Thyroid gland (tissue), 4 donors: ENCODE measurements at places on chromosomes 12 and 14. TPM values are rescaled to one million over a fixed set of nuclear protein-coding genes. Genes with fewer than 3 reads are reported as not detected.
A peak's percentile ranks its signal among the peaks of the same experiment; 100 is the strongest.

DNA sequence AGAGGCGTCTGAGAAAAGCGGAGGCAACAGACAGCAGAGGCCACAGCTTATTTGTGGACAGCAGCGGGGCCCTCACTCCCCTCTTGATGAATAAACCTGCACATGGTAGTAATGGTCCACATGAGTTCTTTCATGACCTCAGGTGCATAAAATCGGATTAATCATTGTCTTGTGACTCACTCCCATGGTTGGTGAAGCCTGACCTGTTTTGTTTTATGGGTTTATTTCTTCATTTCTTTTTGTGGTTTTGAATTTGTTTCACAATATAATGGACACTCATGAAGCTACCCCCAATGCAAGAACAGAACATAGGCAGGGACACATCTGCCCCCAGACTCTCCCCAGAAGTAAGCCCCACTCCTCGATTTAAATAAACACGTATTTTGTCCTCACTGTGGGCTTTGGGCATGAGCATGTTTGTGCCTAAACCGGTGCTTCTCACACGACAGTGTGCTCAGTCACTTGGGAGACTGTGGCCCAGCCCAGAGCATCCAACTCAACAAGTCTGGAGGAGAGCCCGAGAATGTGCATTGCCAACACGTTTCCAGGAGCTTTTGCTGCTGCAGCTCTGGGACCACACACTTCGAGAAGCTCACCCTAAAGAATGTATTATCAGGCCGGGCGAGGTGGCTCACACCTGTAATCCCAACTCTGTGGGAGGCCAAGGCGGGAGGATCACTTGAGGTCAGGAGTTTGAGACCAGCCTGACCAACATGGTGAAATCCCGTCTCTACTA, 116.1 kb downstream of the SCARB1 start:
- no peak for DNase-seq
- H3K27me3 ChIP-seq: no peaks in the 10 kb centered on the region
- peaks cover 22% of the 10 kb centered on the region for H3K4me1 ChIP-seq
- H3K27ac ChIP-seq: peak overlapping the region; percentile 81
- H3K36me3 ChIP-seq: no peaks in the 10 kb centered on the region
- H3K4me3 ChIP-seq: no peak overlapping the region

- peak overlapping the region; percentile 99 for H3K27ac ChIP-seq
- no peak overlapping the region for H3K4me3 ChIP-seq
- H3K27me3 ChIP-seq: no peaks in the 10 kb centered on the region
- no peaks in the 10 kb centered on the region for H3K36me3 ChIP-seq
Observed at GRCh38 chr14:73754911-73755360, 40.8 kb upstream of the PNMA1 start.

Gene NOXRED1
- not detected for total RNA-seq

Gene GZMB
- total RNA-seq: not detected

GRCh38 chr12:94191023-94191422, 42.6 kb downstream of the PLXNC1 start:
- H3K27ac ChIP-seq: no peak overlapping the region
- no peak for DNase-seq
- no peaks in the 10 kb centered on the region for H3K27me3 ChIP-seq
- no peak overlapping the region for H3K4me3 ChIP-seq
- no peaks in the 10 kb centered on the region for H3K4me1 ChIP-seq

GRCh38 chr12:50545213-50545612, 40.4 kb downstream of the DIP2B start:
- H3K4me3 ChIP-seq: no peak overlapping the region
- H3K4me1 ChIP-seq: no peaks in the 10 kb centered on the region
- no peak overlapping the region for H3K27ac ChIP-seq

DNA sequence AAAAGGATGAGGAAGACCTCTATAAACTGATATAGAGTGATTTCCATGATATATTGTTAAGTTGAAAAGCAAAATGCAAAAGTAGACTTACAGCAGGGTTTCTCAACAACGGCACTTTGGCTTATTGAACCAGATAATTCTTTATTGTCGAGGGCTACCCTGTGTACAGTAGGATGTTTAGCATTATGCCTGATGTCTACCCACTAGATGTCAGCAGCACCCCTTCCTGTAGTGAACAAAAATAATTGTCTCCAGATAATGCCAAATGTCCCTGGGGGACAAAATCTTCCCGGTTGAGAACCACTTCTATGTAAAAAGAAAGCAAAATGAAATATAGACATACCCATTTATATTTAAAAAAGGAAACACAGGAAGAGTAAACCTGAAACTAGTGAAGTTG, 32.4 kb downstream of the ABCD2 start:
- no peak for DNase-seq
- no peak overlapping the region for H3K4me3 ChIP-seq
- no peak overlapping the region for H3K27ac ChIP-seq
- H3K27me3 ChIP-seq: no peaks in the 10 kb centered on the region
- no peaks in the 10 kb centered on the region for H3K4me1 ChIP-seq

DNA sequence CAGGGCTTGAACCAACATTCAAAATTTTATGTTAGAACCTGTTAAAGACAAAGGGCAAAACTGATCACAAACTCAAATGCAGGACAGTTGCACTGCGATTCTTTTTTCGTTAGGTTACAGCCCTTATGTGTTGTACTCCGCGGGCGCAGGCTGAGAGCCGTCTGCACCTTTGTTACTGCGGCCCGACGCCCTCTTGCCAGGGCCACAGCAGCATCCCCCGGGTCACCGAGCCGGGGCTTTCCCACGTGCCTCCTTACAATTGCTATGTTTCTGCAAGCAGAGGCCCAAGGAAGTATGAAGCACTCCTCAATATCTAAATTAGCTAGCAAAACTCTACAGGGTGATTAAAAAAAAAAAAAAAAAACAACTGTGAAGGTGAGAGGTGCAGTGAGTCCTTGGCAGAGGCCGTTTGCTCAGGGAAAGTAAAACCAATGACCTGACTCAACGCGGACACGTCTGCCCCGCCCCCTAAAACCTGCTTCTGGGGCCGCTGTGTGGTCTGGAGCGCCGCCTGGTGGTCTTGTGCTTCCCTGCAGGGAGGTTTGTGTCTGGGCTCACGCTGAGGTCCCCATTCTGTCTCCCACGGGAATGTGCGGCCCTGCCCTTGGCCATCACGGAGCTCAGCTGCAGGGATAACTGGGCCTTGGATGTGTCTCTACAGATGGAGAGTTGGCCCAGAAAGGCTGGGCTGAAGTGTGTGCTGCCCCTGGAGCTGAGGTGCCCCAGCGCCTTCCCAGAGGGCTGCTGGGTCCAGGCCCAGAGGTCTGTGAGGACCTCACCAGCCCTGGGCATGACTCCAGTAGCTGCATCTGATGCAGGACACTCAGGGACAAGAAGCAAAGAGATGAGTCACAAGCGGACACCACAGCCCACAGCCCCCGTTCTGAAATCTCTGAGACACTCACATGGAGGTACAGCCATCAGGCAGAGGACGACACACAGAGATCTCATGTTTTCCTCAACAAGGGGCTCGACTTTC, 418.5 kb downstream of the TMEM121 start:
- DNase-seq: peak; percentile 85
- no peaks in the 10 kb centered on the region for H3K36me3 ChIP-seq
- no peaks in the 10 kb centered on the region for H3K4me1 ChIP-seq
- H3K27me3 ChIP-seq: no peaks in the 10 kb centered on the region
- no peak overlapping the region for H3K27ac ChIP-seq

Gene PROX2
- not detected for total RNA-seq

- H3K36me3 ChIP-seq: peaks cover 32% of the 10 kb centered on the region
- no peak overlapping the region for H3K4me3 ChIP-seq
- DNase-seq: no peak
- no peaks in the 10 kb centered on the region for H3K27me3 ChIP-seq
- no peaks in the 10 kb centered on the region for H3K4me1 ChIP-seq
- peak overlapping the region; percentile 0 for H3K27ac ChIP-seq
Observed at GRCh38 chr14:52862632-52863333, 71.4 kb upstream of the GNPNAT1 start.

GRCh38 chr12:91380631-91381030, 198.0 kb upstream of the DCN start:
- no peaks in the 10 kb centered on the region for H3K27me3 ChIP-seq
- H3K36me3 ChIP-seq: no peaks in the 10 kb centered on the region

- DNase-seq: no peak
- H3K27ac ChIP-seq: no peak overlapping the region
Observed at GRCh38 chr14:93073358-93073707, 42.4 kb downstream of the ITPK1 start.

DNA sequence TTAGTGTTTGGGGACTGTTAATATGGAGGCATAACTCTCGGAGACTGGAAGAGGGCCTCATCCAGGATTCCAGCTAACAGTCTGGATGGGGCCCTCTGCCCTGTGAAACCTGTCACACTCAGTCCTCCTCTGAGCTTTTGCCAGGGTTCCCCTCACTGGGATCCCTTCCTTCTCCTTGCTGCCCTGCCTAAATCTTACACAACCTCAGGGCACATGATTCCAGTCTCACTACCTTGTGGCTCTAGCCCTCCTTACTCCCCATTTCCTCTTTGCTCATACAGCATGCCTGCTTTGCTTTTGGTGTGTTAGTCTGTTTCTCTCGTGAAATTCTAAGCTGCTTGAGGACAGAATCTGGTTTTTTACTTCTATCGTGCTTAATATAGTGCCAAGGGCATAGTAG, 942 bp upstream of the GSG1 start:
- peaks cover 30% of the 10 kb centered on the region for H3K4me1 ChIP-seq
- H3K27ac ChIP-seq: peak overlapping the region; percentile 18

DNA sequence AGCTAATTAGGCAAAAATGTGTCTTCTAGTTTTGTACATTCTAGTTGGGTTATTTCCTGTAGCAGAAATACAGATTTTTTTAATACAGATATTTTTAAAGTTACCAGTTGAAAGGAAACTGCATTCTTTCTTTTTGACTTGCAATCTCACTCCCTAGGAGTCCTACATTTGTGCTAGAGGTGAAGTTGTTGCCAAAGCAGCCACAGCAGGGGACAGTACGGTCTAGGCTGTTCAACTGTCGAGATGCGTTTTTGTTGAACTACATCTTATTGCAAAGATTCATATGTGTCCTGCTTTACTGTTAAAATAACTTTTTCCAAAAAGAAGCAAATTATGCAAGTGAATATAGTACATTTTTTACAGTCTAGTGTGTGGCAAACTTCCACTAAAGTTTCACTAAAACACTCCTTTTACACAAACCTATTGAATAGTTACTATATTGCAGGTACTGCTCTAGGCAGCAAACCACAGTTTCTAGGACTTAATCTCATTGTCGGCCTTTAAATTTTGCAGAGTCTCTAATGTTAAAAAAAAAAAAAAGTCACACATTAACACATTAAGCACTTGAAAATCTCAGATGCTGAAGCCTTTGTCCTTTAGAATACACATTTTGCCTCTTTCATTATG, 30.2 kb upstream of the SRGAP1 start:
- no peaks in the 10 kb centered on the region for H3K4me1 ChIP-seq
- no peak overlapping the region for H3K27ac ChIP-seq
- H3K4me3 ChIP-seq: no peak overlapping the region
- DNase-seq: no peak
- H3K36me3 ChIP-seq: no peaks in the 10 kb centered on the region
- no peaks in the 10 kb centered on the region for H3K27me3 ChIP-seq

DNA sequence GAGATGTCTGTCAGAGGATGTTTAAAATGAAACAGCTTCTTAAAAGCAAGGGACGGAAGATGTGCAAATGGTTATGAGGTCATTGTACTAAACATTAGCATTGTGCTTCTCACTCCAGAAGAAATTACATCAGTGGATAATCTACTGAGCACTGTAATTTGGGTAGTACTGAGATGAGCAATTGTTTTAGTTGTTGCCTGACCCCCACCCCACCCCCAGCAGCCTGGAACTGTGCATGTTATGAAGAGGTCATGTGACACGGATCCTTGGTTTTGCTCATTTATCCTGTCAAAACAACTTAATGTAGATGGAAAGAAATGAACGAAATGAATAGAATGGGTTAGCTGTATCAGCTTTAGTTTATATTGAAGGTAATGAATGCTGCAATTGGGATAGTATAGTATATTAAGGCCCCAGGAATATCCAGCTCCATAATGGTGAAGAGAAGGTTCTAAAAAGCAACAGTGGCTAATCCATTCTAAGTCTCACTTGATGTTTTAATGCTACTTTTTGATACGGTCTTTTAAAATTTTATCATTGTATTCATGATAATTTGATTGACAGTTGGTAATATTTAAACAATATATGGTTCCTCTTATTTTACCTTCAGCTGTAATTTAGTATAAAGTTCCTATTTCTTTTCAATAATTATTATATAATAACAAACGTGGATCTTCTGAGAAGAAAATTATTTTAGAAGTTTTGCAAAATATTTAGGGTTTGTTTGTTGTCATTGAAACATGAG, 58.5 kb downstream of the WNK1 start:
- H3K36me3 ChIP-seq: no peaks in the 10 kb centered on the region
- H3K27ac ChIP-seq: no peak overlapping the region
- H3K4me1 ChIP-seq: peaks cover 7% of the 10 kb centered on the region
- no peak overlapping the region for H3K4me3 ChIP-seq
- H3K27me3 ChIP-seq: no peaks in the 10 kb centered on the region
- no peak for DNase-seq

DNA sequence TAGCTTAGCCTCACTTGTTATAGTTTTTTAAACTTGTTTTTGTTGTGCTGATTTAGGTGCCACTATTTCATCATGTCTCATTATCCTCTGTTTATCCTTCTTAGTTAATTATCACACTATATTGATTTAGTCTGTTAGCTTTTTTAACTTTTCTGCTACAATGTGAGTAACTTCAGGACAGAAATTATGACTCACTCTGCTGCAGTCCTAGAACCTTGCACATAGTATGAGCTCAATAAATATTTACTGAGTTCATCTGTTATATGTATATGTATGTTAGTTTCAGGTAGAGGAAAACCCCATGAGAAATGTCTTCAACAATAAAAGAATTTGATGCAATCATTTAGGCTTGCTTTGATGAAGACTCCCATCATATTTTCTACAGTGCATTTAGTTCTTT, 224.3 kb upstream of the NAV3 start:
- H3K4me3 ChIP-seq: no peak overlapping the region
- no peaks in the 10 kb centered on the region for H3K4me1 ChIP-seq

- no peak overlapping the region for H3K4me3 ChIP-seq
- DNase-seq: no peak
- no peaks in the 10 kb centered on the region for H3K36me3 ChIP-seq
- no peaks in the 10 kb centered on the region for H3K4me1 ChIP-seq
- H3K27ac ChIP-seq: no peak overlapping the region
Observed at GRCh38 chr12:23611320-23611719, 338.1 kb downstream of the SOX5 start.

GRCh38 chr12:132700212-132700822, 10.3 kb upstream of the PGAM5 start:
- no peaks in the 10 kb centered on the region for H3K27me3 ChIP-seq
- H3K36me3 ChIP-seq: peaks cover 7% of the 10 kb centered on the region
- H3K4me1 ChIP-seq: no peaks in the 10 kb centered on the region
- H3K4me3 ChIP-seq: no peak overlapping the region
- no peak for DNase-seq

DNA sequence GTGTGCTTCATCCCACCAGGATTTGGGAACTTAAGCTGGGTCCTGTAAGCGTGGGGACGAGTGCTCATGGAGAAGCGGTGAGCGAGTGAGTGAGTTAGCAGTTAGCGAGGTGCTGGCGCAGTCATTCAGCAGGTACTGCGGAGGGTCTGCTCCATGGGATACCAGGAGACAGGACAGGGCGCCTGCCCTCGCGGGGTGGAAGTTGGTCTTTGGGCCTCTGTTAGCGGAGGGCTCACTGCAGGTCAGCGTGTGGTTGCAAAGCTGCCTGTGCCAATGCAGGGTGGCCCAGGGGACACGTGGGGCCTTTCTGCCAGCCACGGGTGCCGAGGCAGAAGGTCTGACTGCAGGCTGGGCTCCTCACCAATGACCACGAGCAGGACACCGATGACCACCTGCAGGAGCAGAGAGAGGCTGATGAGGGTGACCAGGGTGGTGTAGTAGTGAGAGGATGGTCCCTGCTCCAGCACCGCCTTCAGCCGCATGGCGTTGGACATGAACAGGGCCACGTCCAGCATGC, 97.6 kb downstream of the NINJ2 start:
- H3K27ac ChIP-seq: no peak overlapping the region
- no peak overlapping the region for H3K4me3 ChIP-seq
- H3K36me3 ChIP-seq: no peaks in the 10 kb centered on the region
- H3K27me3 ChIP-seq: peaks cover 3% of the 10 kb centered on the region
- peaks cover 8% of the 10 kb centered on the region for H3K4me1 ChIP-seq

Gene BATF
- not detected for total RNA-seq
